ENCODE measurements at places on chromosomes 16 and 17.

GRCh38 chr16:28882551-28883160 is 4.4 kb downstream of the ATP2A1 start:
- DNase-seq: no peak

DNA sequence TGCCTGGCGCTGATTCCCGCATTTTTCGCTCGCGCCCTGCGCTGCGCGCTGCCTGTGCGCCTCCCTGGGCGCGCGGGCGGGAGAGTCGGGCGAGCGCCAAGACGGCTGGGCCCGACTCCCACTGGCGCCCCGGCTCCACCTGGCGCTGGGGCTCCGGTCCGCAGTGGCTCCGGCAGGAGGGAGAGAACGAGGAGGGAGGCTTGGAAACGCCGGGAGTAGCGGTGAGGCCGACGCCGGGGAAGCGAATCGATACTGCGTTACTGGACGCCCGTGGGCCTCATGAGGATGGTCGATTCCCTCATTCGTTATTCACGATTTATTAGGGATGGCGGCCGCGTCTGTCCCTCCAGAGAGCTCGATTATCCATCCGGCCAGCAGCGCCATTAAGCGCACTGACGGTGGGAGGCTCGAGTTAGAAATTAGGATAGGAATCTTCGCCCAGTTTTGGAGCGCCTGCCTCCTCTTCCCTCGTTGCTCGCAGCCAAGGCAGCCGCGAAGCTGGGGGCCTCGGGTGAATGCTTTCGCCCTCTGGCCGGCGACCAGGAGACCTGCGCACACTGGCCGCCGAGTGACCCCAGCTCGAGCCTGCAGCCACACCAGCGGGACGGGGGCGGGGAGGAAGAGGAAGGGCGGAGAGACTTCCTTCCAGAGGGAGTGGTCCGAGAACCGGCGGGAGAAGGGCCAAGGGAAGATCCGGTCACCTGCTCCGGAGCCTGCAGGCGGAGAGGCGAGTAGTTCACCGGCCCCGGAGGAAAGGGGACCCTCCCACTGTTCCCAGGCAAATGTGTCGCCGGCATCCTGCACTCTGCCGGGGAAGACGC is 1.3 kb upstream of the PCGF2 start:
- DNase-seq: no peak

- no peak for DNase-seq
Observed at GRCh38 chr17:15782866-15783265, 50.8 kb downstream of the TBC1D26 start.

DNA sequence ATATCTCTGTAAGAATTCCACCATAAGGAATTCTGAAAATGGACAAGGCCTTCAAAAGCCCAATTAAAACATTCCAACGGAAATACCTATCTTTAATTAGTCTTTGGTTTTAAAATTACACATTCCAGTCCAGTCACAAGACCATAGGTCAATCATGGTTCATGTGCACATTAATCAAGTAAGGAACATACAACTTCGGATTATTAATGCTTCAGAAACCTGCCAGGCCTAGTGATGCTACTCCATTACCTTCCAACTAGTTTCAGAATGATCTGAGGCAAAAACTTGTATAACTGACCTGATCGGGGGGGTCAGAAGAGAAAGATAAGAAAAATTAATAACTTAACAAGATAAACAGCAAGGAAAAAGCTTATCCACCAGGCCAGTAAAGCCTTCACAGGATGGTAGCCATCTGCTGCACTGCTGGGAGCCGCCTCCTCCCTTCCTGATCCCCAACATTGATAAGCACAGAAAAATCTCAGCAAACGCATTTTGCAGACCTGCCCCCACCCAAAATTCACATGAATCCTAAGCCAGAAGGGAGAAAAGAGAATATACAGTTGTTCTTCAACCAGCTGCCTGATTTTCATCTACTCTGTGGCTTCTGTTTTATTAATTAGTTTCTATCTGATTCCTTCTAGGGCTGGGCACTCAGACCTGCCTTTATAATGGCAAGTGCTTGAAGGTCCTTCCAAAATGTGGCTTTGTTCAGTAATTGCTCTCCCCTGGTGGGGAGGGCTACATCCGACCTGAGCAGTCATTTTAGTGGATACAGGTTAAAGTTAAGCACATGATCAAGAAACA is 6.0 kb downstream of the SDR42E1 start:
- DNase-seq: no peak

DNA sequence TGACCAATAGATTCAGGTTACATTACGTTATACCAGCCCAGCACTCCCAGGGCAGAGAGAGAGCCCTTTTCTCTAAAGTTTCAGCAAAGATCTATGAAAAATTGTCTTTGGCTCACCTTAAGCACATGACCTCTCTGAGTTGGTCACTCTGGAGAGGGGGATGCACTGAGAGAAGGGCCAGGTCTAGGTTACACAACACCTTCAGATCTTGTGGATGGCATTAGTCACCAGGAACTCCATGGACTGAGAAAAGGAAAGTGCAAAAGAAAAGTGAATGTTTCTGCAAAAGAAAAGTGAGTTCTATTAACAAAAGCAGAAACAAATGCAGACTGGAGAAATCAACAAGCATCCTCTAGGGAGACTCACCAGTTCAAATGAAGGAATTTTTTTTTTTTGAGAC is 253.3 kb upstream of the SALL1 start:
- no peak for DNase-seq

DNA sequence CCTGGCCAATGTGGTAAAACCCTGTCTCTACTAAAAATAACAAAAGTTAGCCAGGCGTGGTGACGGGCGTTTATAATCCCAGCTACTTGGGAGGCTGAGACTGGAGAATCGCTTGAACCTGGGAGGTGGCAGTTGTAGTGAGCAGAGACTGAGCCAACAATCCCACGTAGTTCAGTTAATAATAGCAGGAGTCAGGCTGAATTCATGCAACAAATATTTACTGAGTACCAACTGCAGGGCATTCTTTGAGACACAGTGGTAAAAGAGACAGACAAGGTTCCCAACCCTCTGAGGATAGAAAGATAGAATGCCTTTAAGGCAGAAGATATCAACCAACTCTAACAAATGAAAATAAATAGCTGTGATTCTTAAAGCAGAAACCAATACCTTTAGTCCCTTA is 39.1 kb downstream of the SPOP start:
- no peak for DNase-seq

DNA sequence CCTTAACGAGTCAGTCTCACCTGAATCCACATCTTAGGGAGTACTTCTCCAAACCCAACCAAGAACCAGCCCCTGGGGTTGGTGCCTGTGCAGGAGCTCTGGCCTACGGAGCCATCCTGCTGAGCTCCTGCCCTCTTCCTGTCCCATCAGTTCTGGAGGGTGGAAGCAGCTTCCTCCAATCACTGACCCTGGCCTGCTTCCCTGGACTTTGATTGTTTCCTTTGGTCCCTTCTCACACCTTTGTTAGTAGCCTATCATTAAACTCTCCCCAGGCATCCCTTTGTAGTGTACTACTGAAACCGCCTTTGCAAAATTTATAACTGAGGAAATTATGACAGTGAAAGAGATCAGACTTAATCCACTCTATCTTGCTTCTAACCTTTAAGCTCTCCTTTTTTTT is 21.1 kb upstream of the C16orf87 start:
- no peak for DNase-seq

GRCh38 chr17:34140006-34140405 is 115.1 kb upstream of the CCL2 start:
- no peak for DNase-seq

DNA sequence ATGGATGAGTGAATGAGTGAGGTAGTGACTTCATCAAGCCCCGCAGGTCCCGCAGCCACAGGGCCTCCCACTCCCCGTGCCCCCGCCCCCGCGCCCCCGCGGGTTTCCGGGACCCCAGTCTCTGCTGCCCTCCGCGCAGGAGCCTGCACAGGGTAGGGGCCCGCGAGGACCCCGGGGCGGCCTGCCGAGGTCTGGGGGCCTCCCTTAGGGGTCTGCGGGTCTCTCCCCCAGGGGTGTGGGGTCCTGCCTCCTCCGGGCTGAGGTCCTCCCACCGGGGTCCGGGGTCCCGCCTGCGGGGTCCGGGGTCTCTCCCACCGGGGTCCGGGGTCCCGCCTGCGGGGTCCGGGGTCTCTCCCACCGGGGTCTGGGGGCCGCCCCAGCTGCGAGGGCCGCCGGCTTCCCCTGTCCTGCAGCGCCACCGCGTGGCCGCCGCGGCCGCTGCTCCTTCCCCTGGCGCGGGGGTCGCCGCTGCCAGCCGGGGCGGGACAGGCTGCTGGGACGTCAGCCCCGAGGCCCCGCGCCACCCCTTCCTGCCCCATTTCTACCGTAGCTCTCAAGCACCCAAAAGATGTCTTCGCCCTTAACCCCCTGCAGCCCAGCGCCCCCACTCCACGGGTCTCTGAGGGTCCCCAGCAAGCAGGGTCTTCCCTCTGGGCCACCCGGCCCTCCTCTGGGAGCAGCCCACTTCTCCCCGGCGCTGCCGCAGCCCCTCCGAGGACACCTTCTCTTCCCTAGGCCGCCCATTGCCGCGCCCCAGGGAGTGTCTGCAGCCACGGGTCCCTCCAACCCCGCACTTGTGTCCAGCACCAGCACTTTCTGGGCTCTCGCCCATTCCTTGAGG is 10.4 kb upstream of the CHMP6 start:
- no peak for DNase-seq

DNA sequence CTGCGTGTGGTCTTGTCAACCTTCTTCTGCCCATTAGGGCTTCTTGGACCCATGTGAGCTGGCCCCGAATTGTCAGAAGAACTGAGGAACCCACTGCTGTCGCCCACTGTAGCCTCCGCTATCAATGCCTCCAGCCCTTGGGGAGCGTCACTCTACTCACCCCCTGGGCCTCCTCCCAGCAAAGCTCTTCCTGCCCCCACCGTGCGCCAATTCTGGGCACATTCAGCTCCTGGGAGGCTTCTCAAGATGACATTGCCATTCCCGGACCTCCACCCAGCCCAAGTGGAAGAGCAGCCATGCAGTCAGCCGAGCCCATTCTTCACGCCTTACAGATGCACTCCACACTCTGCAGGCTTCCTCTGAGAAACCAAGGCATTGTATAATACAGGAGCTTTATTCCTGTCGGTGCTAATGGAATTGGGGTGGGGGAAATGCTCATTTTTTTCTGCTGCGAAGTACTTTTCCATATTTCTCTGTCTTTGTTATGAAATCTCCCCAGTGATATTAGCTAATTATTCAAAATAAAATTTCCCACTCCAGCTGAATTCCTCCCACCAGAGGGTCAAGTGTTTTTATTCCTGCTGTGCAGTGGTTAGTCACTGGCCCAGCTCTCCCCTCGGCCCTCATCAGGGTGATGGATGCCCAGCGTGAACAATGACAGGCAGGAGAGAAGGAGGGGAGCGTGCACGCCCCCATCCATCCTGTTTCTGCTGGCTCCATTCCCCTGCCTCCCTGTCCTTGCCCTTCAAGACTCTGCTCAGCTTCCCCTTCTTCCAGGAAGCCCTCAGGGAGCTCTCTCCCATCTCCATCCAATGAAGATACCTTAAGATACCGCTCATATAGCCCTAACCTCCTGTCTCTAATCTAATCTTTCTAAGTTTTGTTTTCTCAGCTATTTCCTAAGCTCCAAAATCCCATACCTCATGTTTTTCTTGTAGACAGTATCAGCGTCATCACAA is 87.7 kb downstream of the C16orf95 start:
- no peak for DNase-seq
